ENCODE measurements at places on chromosomes 5 and 9.

DNA sequence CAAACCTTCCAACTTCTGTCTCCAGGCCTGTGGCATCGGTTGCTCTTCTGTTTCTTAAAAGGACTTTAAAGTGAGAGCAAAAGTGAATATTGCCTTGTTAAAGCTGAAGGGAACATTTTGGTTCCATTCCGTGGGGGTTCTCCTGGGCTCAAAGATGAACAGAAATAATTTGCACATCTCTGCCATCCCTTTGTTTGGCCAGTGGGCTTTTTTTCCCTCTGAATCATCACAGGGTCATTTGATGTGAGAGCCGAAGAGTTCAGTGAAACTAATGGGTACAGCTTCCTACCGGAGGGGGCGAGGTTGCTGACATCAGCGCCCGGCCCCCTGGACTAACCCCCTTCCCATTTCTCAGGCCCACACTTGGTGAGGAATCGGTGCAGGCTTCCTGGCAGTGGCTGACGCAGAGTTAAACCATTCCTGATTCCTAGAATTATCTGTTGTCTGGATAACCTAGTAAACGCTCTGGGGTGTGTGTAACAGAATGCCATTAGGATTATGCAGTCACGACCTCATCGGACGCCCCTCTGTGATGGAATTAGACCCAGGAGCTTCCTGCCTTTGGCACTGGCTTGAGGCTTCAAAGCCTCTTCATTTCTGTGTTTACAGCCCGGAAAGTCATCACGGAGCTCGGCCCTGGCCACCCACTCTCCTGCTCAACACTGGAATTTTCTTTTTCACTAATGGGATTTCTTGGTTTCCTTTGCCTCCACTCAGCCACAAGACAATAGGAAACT lies 61.6 kb upstream of the RPL26L1 start:
- peak; percentile 30 for DNase-seq

DNA sequence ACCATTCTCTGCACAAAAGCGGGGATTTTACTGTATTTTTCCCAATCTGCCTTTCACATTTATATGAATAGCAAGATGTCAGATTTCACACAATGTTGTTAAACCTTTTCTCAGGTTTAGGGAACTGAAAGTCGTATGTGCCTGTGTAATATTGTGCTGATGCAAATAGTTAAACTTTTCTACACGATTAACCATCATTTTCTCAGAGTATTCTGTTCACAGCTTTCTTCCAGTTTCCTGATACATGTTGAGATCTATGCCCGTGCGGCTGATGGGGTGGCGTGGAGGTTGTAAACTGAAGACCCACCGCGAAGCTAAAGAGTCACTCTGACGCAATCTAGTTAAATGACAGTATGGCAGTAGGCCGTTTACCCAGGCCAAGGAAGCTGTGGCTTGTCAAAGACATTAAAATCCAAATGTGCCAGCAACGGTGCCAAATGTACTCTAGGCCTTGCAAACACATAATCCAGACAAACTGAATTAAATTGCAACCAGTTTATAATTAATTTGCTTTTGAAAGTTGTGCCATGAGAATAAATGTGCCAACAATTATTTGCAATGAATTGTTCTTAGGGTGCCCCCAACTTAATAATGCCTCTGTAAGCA lies 145.7 kb downstream of the EBF1 start:
- DNase-seq, result no peak

GRCh38 chr9:28365020-28365640 lies 791.8 kb upstream of the C9orf72 start:
- no peak for DNase-seq

DNA sequence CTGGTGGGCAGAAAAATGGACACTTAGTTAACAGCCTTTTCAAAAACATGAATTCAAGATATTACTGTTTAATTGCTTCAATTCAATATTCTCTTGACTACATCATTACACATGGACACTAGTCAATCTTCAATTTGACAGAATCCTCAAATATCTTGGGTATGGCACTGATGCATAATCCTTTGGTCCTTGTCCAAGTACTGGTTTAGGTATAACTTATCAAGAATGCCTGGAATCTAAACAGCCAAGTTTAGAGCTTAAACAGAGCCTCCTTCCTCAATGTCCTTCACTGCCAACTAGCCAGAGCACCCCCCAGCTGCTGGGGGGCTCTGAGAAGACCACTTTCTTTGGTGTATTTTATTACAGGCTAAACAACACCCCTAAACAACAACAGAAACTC lies 61.6 kb upstream of the ERCC6L2 start:
- no peak for DNase-seq

DNA sequence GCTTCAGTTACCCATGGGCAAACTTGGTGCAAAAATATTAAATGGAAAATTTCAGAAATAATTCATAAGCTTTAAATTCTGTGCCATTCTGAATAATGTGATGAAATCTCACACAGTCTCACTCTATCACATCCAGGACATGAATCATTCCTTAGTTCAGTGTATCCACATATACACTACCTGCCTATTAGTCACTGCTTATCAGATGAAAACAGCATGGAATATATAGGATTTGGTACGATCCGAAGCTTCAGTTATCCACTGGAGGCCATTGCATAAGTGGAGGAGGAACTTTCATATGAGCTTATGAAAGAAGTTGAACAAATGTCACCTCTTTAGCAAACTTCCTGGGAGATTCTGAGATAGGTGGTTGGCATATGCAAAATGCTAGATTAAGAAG lies 64.2 kb downstream of the GAPVD1 start:
- no peak for DNase-seq
